ENCODE measurements at places on chromosomes 3 and 15. TPM values are rescaled to one million over a fixed set of nuclear protein-coding genes. Genes with fewer than 3 reads are reported as not detected.

GRCh38 chr15:43449981-43450380, 43.0 kb downstream of the TP53BP1 start:
- DNase-seq, result no peak

DNA sequence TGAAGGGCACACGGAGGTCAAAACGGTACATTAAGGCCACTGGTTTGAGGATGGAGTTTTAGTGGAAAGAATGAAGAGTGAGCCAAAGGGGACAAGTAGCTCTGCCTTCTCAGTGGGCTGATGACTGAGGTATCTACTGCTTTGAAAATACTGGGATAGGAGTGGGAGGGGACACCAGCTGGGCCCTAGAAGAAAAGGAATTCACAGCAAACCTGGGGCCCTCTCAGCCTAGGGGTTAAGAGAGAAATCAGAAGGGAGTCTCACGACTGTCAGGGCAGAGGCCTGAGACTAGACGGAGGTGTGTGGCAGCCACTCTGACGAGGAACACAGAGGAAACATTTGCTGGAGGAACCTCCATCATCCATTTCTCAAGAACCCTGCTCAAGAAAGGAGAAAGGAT, 75.1 kb downstream of the TNIK start:
- DNase-seq, result no peak

CCR5 gene
- 0.49 TPM for total RNA-seq

GRCh38 chr3:15220661-15221060, 14.6 kb downstream of the CAPN7 start:
- DNase-seq, result no peak

- no peak for DNase-seq
These were observed 405.0 kb upstream of the TPM1 start for GRCh38 chr15:62637574-62637897.

P2RY14 gene
- total RNA-seq, result 3.9 TPM

MRAS gene
- 396 TPM for total RNA-seq

DNA sequence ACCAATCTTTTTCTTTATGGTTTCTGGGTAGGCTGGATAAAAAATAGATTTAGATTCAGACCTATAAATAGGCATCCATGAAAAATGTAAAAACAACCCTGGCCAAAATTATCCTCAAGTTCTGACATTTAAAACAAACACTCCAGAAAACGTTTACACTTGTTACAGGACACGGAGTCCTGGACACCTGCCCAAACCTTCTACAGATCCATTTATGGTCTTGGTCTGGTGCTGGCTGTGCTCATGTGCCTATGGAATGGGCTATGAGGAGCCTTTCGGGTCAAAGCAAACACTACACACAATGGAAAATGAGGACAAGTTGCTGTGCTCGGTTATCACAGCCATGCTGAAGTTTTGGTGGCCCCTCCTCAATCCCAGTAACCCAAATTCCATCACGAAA, 108.1 kb downstream of the PDZRN3 start:
- no peak for DNase-seq

DPPA2 gene
- total RNA-seq, result not detected

- no peak for DNase-seq
These were observed 20.1 kb upstream of the GOLGA6L2 start for GRCh38 chr15:23467110-23467600.

SLC24A5 gene
- total RNA-seq, result not detected

GRCh38 chr3:160707187-160707794, 30.3 kb downstream of the ARL14 start:
- no peak for DNase-seq

- DNase-seq, result no peak
These were observed 154.1 kb upstream of the CADPS start for GRCh38 chr3:63029326-63029725.

GRCh38 chr15:89654847-89655805, at the start of gene KIF7:
Gene KIF7, minus strand, starts transcription at chr15:89655467. Its CDS starts 2,537 bp downstream, at chr15:89652930.
- DNase-seq, result no peak

GRCh38 chr15:51874751-51875644, 45.5 kb downstream of the TMOD3 start:
- no peak for DNase-seq

DNA sequence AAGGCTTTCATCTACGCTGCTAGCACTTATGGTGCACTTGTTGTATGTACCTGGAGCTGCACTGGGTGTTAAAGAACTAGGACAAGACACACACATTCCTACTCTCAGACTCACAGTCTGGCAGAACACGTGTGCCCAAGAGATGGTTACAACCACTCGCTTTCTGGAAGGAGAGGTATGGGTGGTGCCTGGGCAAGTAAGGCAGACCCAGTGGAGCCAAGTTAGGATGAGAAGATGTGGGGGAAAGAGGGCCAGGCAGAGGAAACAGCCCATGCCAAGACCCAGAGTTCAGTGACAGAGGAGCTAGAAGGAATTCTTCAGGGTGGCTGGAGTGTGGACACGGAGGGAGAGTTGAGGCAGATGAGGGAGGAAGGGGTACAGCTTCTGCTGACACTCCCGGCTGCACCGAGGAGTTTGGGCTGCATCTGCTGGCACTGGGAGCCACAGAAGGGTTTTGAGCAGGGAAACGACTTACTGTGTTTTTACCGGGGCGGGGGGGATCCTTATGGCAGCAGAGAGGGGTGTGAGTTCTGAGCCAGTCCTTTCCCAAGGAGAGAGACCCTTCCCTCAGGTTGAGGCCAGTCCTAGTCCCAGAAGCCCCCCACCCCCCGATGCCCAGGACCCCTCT, 59.0 kb downstream of the GRIP2 start:
- DNase-seq, result no peak

DNA sequence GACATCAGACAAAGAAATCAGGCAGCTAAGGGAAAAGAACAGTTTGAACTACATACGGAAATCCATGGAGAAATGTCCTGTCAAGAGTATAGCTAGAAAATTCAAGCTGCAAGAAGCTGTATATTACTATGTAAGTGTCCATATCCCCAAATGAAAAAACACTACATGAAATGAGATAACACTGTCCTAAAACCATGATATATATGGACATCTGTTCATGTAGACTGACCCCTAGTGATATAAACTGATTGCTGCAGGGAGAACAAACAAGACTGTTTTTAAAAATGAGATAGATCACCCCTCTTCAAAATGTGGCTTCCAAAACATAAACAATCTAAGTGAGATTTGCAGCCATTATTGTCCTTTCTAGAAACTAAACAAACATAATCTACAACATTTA, 985.6 kb downstream of the EPHA3 start:
- DNase-seq, result no peak

GOLGA6C gene
- total RNA-seq, result not detected

PHC3 gene
- total RNA-seq, result 46.8 TPM

- peak; percentile 75 for DNase-seq
These were observed 15.0 kb downstream of the UACA start for GRCh38 chr15:70748281-70748747.

- no peak for DNase-seq
These were observed 67.7 kb upstream of the FGF12 start for GRCh38 chr3:192795021-192795420.

ACKR4 gene
- total RNA-seq, result 2.8 TPM

SPCS1 gene
- 85.0 TPM for total RNA-seq

DNA sequence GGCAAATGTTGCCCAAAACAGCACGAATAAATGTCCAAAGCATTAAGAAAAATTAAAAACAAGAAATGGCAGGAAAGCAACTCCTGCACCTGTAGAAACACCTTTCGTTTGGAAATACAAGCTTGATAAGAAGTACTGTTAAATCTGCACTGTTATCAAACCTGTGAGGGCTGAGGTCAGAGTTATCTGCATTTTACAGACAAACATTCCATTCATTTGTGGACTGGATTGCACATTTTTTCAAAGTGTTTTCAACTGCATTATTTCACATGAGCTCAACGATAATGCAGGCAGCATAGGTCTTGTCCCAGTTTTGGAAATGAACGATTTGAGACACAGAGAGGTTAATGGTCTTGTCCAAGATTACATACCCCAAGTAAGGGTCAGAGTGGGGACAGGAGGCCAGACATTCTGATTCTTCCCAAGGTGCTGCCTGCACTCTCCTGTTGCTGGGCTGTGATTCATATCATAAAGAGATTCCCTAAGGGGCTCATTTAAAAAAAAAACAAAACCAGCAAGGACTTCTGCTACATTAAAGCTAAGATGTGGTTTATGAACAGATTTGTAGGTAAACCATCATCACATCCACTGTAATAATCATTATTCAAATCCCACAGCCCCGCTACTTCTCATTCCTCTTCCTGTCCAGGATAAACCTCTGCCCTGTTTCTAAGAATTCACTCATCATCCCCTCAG, 13.0 kb downstream of the GUCA1C start:
- no peak for DNase-seq

COL6A5 gene
- total RNA-seq, result not detected

PPM1L gene
- total RNA-seq, result 63.9 TPM

CHRFAM7A gene
- total RNA-seq, result 2.0 TPM

WDR48 gene
- total RNA-seq, result 28.9 TPM

- no peak for DNase-seq
These were observed 60.3 kb downstream of the HEG1 start for GRCh38 chr3:124995460-124995994.

All from Right ventricle myocardium inferior (tissue), 1 donor.